ENCODE measurements at places on chromosomes 6 and 20.

DNA sequence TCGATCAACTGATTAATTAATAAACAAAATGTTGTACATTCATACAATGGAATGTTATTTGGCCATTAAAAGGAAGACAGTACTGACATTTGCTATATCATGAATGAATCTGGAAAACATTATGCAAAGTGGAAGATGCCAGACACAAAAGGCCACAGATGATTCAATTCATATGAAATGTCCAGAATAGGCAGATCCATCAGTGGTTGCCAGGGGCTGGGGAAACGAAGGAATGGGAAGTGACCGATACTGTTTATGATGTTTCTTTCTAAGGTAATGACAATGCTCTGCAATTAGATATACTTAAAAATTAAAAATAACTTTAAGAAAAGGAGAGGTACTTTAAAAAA is 37.2 kb downstream of the ELOVL5 start:
- DNase-seq = no peak

GRCh38 chr6:111211411-111212030 is 124.2 kb downstream of the SLC16A10 start:
- no peak for DNase-seq

DNA sequence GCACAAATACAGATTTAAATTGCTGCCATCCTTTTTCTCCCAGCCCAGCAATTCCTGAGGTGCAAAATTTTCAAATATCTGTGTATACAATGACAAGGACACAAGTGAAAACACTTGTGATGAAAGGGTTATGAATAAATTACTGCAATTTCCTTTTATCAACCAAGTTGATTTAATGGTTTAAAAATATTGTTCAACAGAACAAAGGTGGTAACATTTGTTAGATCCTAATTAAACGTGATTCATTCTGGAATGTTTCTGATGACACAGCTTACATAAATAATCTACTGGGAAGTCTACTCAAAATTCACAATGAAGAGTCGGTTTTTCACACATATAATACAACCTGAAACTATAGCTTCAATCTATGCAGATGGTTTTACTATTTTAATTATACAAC is 17.1 kb downstream of the B4GALT5 start:
- no peak for DNase-seq

DNA sequence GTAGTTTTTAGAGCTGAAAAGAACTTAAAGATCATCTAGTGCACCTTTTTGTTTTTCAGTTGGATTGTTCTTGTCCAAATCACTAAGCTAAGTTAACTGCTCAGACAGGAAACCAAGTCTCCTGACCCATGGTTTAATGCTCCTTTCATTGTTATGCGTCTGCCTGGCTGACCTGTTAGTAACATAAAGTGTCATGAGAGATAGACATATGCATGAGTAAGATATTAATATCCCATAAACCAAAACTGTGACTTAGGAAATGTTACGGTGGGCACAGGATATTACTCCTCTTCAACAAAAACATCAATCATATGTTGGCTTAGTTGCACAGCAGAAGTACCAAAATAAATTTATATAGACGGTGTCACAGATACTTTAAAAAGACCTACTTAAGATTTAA is 84.0 kb downstream of the ESR1 start:
- DNase-seq = no peak

- DNase-seq = peak; percentile 27
These were observed 809 bp upstream of the NOL7 start for GRCh38 chr6:13614126-13614925.

GRCh38 chr20:50099565-50099991 is 13.4 kb downstream of the UBE2V1 start:
- no peak for DNase-seq

DNA sequence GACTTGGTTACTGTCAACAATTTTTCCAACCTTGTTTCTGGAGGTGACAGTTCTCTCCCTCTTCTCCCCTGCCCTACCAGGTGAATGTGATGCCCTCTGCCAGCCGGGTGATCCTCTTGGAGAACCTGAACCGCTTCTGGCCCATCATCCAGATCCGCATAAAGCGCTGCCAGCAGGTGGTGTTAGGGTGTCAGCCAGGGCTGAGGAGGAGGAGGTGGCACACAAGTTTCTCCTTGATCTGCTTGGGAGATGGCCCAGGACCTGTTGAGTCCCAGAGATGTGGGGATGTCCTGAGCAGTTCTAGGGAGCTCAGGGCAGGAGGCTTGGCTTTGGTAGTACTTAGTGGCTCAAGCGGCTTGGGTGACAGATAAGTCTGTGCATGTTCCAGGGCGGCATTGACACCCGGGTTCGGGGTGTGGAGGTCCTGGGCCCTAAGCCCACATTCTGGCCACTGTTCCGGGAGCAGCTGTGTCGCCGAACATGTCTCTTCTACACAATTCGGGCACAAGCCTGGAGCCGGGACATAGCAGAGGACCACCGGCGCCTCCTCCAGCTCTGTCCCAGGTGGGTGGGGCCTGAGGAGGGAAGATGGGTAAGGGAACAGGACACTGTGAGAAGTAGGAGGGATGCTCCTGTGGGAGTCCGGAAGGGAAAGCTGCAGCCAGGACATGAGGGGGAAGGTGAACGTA is 21.2 kb downstream of the CUL9 start:
- no peak for DNase-seq

- DNase-seq = no peak
These were observed 231.0 kb downstream of the SMOC2 start for GRCh38 chr6:168671863-168672546.

Data from activated naive CD4-positive, alpha-beta T cell (primary cell).